ENCODE measurements at places on chromosomes 2 and 18.
A peak's percentile ranks its signal among the peaks of the same experiment; 100 is the strongest.

GRCh38 chr2:104413890-104414289, 440.0 kb upstream of the POU3F3 start:
- DNase-seq = no peak

- no peak for DNase-seq
Measured at GRCh38 chr2:76312236-76312635, 601.5 kb upstream of the GCFC2 start.

DNA sequence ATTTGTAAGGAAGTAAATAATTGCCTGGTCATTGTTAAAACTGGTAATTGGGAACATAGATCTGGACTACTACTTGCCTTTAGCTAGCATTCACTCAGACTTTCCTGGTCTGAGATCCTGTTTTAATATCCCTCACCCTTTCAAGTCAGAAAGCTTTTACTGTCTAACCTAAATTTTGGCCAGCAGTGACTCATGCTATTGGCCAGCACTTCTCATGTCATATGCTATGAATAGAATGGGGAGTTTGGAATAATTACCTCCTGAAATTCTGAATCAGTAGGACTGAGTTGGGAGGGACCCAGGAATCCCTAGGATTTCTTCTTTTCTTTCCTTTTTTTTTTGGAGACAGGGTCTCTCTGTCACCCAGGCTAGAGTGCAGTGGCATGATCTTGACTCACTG, 19.3 kb downstream of the STK36 start:
- no peak for DNase-seq

DNA sequence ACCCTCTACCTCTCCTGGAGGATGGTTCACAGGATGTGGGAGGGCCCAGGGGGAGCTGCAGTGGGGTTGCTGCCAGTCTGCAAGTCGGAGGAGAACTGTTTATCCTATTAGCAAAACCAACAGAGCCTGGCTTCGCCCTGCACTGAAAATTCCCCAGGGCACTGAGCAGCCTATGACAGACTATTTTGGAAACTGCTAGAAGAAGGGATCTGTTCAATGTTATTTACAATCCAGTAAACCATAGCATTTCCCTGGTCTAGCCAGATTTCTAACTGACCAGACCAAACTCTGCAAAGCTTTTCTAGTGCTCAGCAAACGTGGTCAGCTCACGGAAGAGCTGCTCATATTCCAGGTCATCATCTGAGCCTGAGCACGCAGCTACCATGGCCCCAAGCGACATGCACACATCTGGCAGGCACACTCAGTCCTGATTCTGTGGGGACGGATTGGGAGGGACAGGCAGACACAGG, 64.8 kb upstream of the PID1 start:
- DNase-seq = no peak

DNA sequence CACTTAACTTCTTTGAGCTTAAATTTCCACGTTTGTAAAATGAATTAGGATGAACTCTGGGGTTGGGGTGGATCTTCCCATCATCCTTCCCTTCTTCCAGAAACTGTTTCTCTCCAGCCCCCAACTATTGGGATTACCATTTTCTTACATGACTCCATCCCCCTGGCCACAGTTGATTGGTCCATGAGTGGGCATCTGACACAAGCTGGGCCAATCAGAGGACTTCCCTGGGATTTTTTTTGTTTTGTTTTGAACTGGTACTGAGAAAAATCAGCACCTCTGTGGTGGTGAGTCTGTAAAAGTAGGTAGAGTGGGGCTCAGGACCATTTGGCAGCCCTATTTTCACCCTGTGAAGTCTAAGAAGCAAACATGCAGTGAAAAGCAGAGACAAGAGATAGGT, 118.0 kb upstream of the SERTAD2 start:
- DNase-seq = no peak

DNA sequence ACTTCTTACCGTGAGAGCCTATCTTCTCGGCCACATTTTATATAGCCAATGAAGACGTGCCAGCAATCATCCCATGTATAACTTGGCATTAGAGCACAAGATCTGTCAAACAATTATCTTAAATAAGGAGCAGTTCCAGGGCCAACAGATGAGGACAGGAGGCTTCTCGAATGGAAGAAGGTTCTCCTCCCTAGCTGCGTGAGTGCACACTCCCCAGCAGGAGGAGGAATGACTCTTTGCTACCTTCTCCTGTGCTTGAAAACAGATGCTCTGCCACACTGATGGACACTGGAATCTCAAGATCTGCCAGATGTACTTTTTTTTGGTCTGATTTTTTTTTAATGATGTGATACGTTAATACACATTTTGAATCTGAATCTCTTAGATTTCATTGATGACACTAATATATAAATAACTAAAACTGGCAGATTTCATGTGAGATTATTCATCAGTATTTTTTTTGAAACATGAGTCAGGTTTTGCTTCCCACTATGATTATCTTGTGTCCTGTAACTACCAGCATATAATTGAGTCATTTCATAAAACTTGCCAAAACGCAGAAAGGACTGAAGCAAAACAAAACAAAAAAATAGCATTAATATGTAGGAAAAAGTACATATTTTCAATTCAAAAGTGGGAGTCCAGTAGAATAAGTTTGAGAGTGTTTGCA, 626 bp upstream of the VIT start:
- no peak for DNase-seq

- DNase-seq = no peak
Measured at GRCh38 chr2:86776532-86776931, 14.2 kb downstream of the CD8A start.

DNA sequence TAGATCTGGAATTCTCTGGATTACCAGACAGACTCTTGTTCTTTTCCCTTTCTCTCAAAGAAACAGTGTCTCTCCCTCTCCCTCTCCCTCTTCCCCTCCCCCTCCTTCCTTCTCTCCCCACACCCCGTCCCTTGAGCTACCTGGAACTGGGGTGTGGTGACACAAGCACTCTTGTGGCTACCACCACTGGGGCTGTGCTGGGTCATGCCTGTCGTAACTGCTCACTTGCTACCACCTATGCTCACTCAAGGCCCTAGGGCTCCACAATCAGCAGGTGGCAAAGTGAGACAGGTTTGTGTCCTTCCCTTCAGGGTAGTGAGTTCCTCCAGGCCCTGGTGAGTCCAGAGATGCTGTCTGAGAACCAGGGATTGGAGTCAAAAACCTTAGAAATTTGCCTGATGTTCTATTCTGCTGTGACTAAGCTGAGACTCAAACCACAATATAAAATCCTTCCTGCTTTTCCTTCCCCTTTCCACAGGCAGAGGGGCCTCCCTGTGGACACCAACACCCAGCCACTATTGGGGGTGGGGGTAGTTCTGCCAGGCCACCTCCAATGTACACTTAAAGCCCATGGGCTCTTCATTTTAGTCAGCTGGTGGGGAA, 70.8 kb downstream of the OXER1 start:
- no peak for DNase-seq

DNA sequence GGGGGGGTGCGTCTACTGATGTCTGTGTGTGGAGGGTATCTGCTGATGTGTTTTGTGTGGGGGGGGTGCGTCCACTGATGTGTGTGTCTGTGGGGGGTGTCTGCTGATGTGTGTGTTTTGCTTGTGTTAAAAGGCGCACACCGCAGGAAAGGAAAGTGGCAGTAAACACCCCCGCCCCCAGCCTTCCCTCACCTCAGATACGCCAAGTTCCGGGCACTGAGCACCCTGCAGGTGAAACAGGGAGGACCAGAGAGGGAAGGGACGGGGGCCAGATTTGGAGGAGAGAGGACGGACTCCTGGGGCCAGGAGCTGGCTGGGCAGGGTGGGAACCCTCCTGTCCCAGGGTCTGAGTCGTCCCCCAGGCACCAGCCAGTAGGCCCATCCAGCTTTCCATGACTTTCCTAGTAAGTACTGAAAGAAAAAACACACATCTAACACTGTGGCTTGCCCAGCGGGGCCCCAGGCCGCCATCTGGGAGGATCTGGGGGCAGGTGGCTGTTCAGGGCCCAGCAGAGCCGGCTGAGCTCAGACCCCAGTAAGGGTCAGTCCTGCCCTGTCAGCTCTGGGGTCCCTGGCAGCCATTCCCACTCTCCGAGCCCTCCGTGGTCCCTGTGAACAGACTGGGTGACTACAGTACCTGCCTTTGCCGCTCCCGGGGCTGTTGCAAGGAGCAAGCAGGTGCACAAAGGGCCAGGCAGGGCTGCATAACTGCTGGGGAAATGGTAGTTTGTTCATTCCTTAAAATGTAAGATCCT, 126.9 kb downstream of the NFATC1 start:
- DNase-seq = no peak

GRCh38 chr2:129178356-129178755, 801.1 kb upstream of the RAB6C start:
- no peak for DNase-seq

DNA sequence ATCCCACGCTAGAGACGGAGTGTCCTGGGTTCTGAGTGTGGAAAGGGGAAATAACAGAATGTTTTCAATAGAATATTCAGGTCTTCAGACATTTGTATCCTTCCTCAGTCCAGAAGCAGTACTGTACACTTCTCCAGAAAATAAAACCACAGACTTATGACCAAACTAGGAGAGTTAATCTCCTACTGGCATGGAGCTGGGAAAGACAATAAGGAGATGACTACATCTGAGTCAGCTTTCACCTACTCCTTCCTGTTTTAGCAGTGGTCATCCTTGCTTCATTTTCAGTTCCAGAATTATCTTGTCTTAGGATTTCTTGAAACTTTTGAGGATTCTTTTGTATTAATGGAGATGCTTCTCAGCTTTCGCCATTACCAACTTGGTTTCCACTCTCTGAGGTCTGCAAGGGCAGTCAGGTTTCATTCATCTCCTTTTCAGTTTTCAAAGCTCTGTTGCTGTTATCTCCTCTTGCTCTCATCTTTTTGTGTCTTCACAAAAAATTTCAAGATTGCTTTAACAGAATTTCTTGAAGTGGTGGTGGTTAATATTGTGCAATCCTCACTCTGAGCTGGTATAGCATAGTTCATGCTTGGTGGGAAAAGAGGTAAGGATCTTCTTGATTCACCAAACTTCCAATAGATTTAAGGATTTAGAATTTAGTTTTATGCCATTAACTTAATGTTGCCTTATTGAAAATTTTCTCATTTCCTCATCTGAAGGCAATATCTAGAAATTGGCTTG, 23.7 kb upstream of the NR4A2 start:
- no peak for DNase-seq

GRCh38 chr2:26521054-26521912, 43.4 kb upstream of the OTOF start:
- no peak for DNase-seq

GRCh38 chr2:160006475-160006874, 55.9 kb downstream of the PLA2R1 start:
- no peak for DNase-seq

DNA sequence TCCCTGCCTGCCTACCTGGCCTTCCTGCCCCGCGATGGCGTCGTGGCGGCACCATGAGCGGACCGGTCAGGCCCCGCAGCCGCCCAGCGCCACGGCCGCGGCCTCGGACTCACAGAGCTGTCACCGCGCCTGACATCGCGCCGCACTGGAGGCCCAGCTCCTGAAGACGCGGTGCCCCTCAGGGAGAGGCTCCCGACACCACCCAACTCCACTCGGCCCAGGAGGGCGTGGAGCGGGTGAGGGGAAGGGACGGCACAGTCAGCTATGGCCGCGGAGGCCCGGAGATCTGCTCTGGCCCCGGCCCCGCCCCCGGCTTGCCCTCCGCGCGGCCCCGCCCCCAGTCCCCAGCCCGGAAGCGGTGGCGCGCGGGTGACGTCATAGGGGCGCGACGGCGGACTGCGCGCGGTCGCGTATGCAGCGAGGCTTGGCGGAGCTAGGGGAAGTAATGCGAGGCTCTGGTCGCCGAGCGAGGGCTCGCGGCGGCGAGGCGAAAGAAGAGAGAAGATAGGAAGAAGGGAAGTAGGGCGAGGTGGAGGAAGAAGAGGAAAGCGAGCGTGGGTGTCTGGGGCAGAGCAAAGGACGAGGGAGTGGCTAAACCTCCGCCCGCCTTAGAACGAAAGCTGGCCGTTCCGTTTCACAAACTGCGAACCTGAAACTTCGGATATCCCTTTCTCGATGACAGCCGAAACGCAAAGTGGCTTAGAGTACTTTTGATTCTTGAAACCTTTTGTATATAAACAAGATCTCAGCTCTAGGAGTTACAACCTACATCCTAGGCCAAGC, at the start of gene SLC35F5:
TSS of gene SLC35F5 (minus strand) at position 288 of the 783 bp plus-strand sequence. CDS start at position 55, 233 bp downstream.
- peak; percentile 72 for DNase-seq

GRCh38 chr2:161164161-161164560, 3.9 kb downstream of the TANK start:
- no peak for DNase-seq

GRCh38 chr2:16578081-16578480, 87.6 kb downstream of the CYRIA start:
- no peak for DNase-seq

DNA sequence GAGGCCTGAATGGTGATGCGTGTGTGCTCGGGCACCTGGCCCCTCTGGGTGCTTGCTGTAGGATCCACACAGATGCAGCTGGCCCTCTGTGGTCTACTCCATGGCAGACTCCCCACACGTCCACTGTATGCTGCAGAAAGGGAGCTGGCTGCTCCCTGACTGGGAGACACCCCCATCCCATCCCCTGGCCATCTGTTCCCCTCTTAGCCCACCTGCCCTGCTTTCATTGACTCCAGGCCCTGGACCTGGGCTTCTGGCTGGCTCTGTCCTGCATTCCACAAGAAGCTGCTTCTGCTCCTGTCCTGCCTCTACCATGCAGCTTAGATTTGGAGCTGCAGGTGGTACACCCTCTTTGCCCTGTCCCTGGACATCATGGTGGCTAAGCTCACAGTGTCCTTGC, 80.1 kb downstream of the FHOD3 start:
- DNase-seq = no peak

- no peak for DNase-seq
Measured at GRCh38 chr2:96523659-96524481, 12.7 kb upstream of the ARID5A start.

- no peak for DNase-seq
Measured at GRCh38 chr2:241771286-241772062, 5.1 kb upstream of the GAL3ST2 start.

DNA sequence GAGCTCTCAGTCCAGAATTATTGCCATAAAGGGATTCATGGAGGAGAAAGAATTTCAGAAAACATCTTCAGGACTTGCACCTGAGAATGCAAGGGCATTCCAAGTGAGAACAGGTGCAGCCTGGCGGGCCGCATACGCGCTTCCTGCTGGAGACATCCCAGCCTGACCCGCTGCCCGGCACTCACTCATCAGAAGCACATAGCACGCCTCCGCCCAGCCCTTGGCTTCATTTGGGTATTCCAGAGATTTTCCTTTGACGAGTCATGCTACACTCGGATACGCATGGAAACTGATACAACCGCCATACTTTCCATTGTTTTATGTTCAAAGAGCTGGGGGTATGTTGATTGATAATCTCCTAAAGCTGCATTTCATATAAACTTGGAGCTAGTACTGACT, 228.0 kb upstream of the ID2 start:
- no peak for DNase-seq

DNA sequence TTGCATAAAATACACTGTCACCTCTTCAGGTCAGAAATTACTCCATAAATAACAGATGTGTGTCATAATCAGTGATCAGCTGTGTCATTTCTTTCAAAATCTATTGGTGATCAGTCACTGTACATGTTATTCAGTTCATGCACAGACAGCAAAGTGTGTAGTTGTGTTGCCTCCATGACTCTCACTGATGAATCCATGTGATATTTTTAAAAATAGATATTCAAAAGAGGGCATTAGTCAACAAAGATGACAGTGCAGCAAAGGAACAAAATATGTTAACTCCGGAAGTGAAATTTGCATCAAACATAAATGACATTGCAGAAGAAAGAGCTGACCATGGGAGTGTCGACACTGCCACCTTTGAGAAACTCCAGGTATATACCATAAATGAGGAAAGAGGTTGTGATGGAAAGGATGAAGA, 17.1 kb upstream of the MCM6 start:
- no peak for DNase-seq
